ENCODE measurements at places on chromosomes 2 and 18.

GRCh38 chr2:57959390-57959789, 87.2 kb upstream of the VRK2 start:
- DNase-seq, result no peak

GRCh38 chr2:26816893-26817292, 31.0 kb downstream of the CENPA start:
- DNase-seq, result no peak

- DNase-seq, result no peak
These were observed 188.2 kb downstream of the ZFP36L2 start for GRCh38 chr2:43038034-43038695.

DNA sequence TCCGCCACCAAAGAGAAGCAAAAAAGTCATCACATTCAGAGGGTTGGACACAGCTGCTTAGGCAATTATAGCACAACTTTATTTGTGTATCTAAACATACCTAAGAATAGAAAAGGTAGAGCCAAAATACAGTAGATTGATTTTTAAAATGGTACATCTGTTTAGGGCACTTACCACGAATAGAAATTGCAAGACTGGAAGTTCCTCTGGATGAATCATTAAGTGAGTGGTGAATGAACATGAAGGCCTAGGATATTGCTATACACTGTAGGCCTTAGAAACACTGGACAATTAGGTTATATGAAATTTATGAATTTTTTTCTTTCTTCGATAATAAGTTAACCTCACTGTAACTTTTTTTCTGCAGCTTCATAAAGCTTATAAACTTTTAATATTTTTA, 687.0 kb downstream of the BCL11A start:
- DNase-seq, result no peak

DNA sequence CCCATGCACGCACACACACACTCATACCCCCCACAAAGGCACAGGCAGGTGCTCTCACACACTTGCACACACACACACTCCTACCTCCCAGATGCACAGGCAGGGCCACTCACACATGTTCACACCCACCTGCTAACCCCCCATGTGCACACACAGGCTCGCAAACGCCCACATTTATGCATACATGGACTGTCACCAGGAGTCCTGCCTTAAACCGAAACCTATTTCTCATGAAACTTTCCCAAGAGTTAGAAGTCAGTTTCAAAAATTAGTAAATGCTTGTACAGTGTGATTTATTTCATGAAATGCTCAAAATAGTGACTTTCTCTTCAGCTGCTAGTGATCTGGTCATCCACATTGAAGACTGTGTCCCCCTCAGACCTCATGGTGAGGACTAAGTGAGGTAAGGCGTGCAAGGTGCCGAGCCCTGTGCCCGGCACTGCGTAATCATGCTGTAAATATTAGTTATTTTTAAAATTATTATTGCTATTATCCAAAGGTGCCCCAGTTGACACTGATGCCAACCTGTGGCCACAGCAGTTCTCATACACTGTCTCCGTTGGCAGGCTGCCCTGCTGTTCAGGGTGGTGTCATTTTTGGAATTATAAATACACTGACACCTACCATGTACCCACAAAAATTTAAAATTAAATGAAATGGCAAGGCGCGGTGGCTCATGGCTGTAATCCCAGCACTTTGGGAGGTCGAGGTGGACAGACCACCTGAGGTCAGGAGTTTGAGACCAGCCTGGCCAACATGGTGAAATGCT, 12.4 kb downstream of the CNNM4 start:
- peak; percentile 19 for DNase-seq

DNA sequence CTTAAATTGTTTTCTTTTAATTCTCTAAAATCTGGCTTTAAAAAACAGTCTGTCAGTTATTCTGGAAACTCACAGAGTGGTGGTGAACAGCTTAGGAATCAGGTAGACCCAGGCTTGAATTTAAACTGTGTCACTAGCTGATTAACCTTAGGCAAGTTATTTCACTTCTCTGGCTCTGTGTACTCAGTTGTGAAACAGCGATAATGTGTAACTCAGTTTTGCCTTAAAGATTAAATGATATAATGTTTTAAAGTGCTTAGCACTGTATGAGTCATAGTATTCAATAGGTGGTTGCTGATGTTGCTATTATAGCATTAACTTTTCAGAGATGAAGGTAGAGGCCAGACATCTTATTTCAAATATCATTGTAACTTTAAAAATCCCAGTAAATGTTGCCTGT, 40.7 kb downstream of the PKP4 start:
- no peak for DNase-seq

DNA sequence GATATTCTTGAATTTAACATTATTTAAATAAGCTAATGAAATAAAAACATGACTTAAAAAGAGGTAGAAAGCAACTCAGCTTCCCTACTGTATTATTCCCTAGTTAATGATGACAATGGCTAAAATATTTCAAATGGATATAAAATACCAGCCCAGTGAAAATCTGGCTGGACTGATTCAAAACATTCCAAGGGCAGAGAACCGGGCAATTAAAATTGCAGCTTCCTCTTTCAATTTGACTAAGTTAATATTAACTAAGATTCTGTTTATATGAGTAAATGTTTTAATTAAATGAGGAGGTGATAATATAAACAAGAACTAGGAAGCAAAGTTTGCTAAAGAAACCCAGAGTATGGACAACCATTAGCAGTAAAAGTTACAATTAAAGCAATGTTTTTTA, 65.6 kb downstream of the RAPH1 start:
- DNase-seq, result no peak

GRCh38 chr2:204901591-204901990, 356.3 kb downstream of the PARD3B start:
- no peak for DNase-seq

- DNase-seq, result no peak
These were observed 157.6 kb downstream of the ATAD2B start for GRCh38 chr2:23769364-23769763.

GRCh38 chr2:149562324-149562723, 25.3 kb downstream of the MMADHC start:
- DNase-seq, result peak; percentile 19

DNA sequence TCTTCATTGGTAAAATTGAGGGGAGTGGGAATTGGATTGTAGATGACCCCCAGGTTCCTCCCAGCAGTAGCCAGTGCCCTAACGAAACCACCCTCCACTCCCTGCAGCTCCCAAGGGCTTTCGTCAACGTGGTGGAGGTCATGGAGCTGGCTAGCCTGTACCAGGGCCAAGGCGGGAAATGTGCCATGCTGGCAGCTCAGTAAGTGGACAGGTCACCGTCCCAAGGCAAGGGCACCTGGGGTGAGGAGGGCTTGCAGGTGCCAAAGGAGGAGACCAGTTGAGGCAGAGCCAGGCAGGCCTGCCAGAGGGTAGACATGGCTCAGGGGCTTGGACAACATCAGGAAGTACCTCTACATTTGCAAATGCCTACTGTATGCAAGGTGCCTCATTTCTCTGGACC, 122.6 kb upstream of the PPP1CB start:
- DNase-seq, result no peak

DNA sequence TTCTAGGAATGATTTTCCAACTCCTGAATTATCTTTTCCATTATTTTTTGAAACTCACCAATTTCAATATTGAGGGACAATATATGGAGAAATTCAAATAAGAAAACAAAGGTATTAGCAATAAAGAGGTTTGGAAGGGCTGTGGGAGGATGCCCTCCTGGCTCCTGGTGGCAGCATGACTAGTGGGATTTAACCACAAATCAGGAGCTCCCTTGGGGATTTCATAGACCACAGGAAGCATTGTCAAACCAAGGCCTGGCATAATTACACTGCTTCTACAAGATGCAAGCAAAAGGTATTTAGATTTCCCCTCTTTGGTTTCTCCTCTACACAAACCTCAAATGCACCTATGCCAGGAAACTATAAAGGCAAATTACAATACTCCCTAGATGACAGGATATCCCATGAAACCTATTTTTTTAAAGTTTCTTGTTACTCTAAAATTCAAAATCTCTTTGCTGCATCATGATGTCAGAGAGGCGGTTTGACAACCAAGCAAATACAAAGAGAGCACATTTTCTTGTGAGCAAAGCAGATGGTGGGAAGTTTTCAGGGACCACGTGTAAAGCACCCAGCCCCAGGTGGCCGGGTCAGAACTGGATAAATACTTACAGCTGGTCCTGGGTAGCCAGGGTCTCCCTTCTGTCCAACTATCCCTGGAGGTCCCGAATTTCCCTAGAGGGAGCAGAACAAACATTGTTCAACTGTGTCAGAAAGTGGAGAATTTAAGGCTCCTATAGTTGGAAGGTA, 67.9 kb downstream of the COL6A3 start:
- DNase-seq, result no peak

GRCh38 chr18:34929336-34929780, 111.9 kb upstream of the MAPRE2 start:
- DNase-seq, result no peak

DNA sequence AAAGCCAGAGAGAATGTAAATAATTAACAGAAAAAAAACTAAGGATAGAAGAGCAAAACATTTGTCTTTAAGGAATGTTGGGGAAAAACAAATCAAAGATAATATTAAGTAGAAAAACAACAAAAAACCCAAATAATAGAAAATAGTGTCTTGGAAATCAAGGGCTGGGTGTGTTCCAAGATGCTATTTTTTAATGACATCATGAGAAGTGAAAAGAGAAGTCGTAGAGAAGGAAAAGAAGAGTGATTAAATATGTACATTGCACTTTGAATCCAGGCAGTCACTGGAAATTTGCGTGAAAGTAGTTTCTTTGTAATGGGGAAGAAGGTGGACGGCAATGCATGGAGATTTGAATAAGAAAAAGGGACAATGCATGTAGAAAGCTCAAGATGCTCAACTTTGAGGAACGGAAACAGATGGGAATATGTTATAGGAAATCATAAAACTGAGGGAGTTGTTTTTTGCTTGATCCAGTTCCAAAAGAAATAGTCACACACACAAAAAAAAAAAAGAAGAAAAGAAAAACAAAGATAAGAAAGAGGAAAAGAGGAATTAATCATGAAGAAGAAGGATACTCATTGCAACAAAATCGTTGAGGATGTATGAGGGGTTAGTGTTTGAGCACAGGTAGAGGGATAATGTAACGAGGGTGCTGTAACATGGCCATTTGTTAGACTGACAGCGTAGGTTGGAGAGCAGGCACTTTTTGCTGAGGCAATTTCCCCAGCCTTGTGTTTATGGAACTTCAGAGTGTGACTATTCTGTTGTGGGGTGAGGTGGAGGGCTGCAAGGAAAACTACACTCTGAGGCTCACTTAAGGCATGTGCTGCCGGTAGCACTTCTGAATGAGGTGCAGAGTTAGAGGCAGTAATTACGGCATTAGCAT, 184.1 kb downstream of the CALCRL start:
- no peak for DNase-seq

GRCh38 chr18:3054780-3055179, 41.8 kb upstream of the LPIN2 start:
- DNase-seq, result no peak

DNA sequence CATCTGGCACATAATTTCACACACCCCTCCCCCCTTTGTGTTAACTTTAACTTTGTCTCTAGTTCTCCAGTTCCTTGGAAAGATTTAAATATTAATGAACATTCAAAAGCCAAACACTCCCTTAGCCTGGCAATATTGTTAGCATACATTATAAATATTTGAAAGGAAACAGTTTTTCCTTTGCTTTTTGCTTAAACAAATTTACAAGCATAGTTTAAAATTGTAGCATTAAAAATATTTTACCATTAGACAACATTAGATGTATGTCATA, 113.1 kb upstream of the SLC38A11 start:
- DNase-seq, result no peak

GRCh38 chr2:216974321-216975302, 114.7 kb upstream of the TNP1 start:
- DNase-seq, result no peak

DNA sequence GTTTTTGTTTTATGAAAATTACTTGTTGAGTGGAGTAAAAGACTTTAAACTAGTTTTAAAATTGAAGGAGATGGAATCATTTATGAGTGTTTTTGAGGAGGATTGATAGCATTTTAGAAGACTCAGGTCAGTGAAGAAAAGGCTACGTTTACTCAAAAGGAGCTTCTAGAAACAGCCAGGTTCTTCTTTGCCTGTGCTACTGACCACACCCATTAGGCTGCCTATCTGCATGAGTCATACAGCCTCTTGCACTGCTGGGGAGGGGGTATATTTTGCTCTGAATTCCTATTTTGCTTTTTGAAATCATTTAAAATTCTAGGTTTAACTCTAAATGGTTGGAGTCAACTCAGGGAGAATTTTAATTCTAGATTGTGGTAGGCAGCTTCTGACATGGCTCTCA, 22.3 kb downstream of the EFEMP1 start:
- DNase-seq, result no peak

DNA sequence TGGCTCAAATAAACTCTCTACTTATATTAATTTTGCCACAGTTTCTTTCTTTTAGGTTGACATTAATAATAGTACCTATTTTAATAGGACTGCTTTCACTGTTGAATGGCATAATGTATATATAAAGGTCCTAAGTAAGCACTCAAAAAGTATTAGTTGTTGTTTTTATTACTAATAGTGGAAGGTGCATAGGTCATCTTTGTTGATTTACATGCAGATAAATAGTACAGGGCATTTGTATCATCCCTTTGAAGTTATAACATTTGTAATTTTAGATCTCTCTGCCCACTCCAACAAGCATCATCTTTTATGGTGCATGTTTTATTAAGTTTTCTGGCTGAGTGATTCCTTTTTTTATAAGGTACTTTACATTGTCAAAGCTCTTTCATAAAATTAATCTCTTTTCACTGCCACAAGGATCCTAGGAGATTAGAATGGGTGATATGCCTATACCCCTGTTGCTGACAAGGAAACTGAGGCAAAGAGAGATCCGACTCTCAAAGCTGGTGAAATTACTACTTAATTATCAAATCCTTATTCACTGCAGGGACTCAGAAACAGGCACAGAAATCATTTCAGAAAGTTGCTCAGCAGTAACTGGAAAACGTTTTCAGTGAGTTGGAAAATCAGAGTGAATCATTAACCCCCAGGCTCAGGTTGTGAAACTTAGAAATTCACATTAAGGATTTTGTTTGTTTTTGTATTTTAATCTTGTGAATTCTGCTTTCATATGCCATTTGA, 299.6 kb downstream of the AGPS start:
- DNase-seq, result no peak

GRCh38 chr2:217437290-217437870, 565.4 kb downstream of the TNS1 start:
- DNase-seq, result no peak

- peak; percentile 97 for DNase-seq
These were observed 18.9 kb upstream of the WDR33 start for GRCh38 chr2:127829845-127830246.

DNA sequence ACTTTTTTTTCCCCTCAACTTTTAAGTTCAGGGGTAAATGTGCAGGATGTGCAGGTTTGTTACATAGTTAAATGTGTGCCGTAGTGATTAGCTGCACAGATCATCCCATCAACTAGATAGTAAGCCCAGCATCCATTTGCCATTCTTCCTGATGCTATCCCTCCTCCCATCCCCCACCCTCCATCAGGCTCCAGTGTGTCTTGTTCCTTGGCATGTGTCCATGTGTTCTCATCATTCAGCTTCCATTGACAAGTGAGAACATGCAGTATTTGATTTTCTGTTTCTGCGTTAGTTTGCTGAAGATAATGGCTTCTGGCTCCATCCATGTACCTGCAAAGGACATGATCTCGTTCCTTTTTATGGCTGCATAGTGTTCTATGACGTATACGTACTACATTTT, 47.2 kb upstream of the STON1 start:
- DNase-seq, result no peak

- DNase-seq, result no peak
These were observed 220.4 kb downstream of the VAPA start for GRCh38 chr18:10134204-10134603.

All from NAMALWA (cell line).